ENCODE measurements at places on chromosomes 3 and 15.

DNA sequence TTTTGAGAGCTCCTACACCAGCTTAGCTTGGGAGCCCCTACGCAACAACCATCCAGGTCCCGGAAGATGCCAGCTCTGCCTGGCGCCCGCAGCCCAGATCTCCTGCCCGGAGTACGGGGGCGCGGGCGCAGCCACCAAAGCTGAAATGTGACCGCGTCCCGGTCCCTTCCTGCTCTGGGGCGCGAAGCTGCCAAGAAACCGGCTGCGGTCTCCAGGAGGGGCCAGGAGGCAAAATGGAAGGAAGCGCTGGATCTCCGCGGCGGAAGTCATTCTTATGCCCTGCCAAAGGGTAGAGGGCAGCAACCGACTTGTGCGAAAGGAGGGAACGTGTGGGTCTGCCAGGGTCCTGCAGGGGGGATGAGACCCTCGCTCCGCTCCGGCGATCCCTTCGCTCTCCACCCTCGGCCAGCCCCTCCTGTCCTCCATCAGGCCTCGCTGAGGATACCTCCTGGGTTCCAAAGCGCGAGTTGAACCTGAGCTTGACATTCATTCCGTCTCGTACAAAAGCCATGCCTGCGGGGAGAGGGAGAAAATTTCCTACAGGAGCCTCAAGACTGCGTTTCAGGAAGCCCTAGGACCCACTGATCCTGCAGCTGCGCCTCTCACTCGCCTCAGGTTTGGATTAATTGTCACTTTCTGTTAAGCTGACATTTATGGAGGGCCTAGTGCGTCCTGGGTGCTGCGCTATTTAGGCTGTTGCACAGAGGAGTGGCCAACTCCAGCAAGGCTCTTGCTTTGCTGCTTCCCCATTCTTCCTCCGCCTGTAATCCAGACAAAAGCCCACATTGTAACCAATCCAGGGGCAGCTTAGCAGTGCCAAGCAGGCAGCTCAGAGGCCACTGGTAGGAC is 98.3 kb upstream of the VGLL3 start:
- DNase-seq = no peak

DNA sequence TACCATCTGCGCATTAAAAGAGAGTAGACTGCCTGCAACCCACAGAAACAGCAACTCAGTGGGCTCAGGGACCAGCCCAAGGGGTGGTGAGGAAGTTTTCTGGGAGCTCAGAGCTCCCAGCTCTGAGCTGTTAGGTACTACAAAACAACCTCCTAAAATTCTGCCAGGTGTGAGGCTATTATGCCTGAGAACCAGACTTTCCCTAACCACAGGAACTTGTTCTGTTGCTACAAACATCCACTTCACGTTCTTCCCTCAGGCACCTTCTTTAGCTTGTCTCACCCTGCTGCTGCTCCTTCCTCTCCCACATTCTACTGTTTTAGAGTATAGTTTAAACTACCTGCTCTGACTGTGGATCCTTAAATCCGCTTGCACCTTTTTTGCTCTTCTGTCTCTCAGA is 399.4 kb downstream of the ROBO1 start:
- DNase-seq = no peak

DNA sequence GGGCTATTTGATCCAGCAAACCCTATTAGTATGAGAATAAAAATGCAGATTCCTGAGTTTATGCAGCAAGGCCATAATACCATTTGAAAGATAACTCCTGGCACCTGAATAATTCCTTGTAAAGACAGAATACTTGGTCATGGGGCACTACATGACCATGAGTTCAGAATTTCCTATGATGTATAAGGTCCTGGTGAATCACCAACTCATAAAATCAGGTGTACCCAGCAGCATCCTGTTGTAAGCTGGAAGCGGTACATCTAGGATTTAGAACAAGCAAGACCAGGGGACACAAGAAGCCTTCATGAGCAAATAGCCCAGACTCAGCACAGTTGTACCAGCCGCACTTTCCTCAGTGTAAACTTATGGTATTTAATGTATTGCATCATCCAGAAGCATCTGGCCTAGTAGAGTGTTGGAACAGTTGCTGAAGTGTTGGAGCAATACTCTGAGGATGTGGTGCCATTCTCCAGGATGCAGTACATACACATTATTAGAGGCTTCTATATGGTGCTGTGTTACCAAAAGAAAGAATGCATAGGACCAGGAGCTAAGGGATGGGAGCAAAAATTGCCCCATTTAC is 233.4 kb downstream of the SQOR start:
- no peak for DNase-seq

GRCh38 chr3:125436921-125437320 is 61.8 kb upstream of the ZNF148 start:
- DNase-seq = no peak

- no peak for DNase-seq
Measured at GRCh38 chr15:67776600-67776999, 48.7 kb upstream of the SKOR1 start.

DNA sequence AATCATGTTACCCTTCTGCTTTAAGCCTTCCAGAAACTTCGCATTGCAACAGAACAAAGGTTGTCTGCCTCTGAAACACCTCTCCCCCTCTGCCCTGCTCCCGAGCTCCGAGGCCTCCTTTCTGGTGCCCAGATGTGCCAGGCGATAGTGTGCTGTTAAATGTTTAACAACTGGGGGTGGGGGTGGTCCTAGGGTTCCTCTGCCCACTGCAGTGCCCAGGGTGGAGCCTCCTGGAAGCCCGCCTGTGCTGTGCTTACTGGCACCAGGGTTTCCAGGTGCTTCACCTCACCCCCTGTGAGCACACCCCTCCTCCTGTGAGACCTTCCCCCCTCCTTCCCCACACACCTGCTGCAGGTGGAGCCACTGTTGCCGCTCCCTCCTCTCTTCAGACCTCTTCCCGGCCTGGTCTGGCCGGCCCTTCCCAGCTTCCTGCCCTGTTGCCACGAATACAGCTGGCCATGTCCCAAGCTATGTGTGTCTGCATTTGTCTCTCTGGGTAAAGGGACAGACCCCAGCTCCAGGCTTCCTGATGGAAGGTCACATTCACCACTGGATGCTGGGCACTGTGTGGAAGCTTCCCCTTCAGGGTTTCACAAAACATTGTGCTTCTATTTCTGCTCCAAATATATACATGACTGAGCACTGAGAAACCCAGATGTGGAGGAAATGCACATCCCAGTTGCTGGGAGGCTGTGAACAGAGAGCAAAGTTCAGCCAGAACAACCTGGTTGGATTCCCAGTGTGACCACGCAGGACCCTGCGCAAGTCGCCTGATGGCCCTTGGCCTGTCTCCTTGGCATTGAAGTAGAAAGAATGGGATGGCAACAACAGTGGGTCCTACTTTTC is 37.2 kb downstream of the MGLL start:
- no peak for DNase-seq

DNA sequence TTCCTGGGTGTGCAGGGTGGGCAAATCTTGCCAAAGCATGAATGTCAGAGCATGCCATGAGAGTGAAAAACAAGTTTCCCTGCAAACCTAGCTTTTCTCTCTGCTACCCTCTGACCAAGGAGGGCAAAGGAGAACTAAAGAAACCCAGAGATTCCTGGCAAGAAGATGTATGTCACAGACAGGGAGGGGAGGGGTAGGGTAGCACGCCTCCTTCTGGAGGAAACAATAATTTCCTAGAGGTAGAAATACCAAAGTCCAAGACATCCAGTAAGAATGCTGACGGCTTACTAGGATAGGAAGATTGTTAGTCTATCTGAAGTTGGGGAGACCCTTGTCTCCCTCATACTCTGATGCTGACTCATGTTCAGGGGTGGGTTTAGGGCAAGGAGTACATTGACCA is 203.9 kb downstream of the NR1D2 start:
- no peak for DNase-seq

DNA sequence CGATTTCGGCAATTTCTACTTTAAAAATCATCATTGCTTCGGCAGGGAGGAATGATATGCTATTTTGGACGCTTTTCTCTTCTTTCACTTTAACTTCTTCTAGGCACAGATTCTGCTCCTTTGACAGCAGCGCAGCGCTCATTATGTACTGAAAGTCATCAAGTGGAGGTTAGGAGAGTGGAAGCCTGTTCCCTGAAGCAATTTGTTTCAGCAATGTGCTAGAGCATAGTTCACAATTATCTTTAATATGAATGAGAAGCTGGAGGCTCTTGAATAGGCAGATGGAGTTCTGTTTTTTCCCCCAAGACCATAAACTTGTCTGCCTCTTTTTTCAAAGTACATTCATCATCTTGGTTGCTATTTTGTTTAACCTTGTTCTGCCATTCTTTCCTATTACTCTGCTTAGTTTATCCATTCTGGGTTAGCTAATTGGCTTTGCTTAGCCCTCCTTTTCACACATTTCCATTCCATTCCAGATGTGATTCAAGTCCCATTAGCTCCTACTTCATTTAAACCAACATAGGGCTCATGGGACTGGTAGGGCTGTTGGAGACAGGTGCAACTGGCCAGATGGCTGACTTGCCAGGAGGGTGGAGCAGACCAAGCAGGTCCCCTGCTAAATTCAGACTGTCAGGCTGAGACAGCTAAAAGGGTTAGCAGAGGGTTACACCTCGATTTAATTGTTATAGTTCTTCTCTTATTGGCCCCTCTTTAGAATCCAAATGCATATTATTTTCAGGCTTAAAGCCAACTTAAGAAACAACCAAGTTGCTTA is 534.7 kb upstream of the CBLB start:
- DNase-seq = peak; percentile 24

DNA sequence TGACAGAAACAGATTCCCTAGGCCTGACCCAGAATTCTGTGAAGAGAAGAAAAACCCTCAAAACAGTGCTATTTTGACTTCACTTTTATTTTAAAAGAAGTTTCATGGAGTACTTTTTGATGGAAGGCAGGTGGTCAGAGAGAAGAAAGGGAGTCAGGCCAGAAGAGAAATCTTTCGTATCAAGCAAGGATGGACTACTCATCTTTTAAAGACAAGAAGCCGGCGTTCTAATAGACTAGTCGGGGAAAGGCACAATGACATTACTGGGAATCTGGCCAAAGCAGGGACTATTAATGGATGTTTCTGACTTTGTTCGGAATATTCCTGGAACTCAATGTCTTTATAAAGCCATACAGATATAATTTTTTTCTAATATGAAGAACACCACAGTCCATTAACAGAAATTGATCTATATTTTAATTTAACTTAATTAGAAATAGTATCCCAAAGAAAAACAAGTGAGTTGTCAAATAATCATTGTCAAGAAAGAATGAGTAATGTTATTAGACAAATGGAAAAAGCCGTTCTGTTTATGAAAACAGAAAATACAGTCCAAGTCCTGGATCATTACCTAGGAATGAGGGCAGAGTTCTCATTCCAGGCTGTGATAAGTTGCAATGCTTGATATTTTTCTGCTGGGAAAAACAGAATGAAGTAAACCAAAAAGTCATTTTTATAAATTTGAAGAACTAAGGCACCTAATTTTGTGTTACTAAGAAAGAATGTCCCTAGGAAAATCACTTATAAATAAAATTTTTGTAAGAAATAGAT is 23.7 kb upstream of the PCOLCE2 start:
- no peak for DNase-seq

- DNase-seq = no peak
Measured at GRCh38 chr3:135131290-135131689, 336.2 kb downstream of the EPHB1 start.

DNA sequence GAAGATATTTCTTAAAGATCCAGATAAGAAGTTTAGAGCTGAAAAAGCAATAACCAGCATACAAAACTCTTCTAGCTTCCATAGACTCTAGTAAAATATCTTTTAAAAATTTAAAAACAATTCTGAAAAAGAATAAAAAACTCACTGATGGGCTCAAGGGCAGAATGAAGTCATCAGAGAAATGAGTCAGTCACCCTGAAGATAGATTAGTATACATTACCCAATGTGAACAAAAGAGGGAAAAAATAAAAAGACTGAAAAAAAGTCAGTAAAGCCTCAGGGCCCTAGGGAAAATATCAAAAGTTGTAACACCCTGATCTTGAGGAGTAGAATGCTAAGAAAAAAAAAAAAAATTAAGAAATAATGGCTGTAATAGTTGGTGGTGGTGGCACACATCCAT is 11.4 kb downstream of the DET1 start:
- no peak for DNase-seq

DNA sequence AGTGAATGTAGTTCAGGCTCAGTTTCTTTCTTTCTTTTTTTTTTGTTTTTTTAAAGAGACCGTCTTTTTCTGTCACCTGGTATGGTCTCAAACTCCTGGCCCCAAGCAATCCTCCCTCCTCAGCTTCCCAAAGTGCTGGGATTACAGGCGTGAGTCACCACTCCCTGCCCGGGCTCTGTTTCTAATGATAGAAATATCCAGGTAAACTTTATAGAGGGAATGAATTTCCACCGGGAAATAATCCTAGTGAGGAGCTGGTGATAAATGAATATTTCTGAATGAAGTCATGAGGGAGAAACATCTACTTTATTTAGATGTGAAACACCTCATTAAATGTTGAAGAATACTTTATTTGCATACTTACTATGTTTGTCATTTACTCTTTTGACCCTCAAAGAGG is 7.2 kb downstream of the RNF13 start:
- DNase-seq = no peak

DNA sequence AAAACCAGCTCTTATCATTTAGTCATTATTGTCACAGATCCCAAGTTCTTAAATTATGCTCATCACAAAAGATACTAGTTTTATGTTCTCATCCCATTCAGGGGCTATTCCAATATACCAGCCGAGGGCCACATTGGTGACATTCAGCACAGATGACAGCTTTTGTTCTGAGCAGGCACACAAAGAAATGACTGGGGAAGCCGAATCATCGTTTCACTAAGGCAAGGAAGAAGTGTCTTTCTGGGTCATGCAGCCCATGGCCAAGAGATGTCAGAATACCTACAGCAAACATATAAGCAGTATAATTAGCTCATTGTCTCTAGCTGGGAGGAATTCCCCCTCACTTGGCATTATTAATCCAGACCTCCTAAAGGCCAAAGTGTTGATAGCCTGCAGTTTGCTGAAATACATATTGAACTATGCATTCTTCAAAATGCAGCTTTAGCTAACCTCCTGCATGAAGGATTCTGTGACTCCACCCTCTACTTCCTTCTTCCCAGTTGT is 100.2 kb downstream of the CNTN4 start:
- no peak for DNase-seq

DNA sequence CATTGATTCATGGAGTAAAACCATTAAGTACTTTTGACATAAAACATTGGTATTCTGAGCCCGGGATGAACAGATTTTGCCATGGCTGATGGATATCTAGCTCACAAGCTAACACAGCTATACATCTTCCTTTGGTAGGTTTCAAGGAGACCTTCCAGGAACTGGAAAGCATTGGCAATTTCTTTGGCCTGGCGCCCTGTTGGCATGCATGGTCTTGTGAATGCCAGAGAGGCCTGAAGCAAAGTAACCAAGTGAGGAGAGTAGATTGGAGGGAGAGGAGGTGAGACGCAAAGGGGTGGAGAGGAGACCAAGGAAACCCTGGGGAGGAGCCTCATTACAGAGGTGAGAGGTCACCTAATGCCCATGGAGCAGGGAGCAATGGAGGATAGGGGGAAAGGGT is 67.2 kb downstream of the SQOR start:
- no peak for DNase-seq

- no peak for DNase-seq
Measured at GRCh38 chr3:158875700-158876099, 73.8 kb downstream of the MFSD1 start.

- DNase-seq = no peak
Measured at GRCh38 chr3:117131259-117131658, 421.7 kb downstream of the TUSC7 start.

Measured in NCI-H1694 treated with DMSO at 0.1 percent for 48 hours (cell line).